ENCODE measurements at places on chromosomes 3 and 15.

DNA sequence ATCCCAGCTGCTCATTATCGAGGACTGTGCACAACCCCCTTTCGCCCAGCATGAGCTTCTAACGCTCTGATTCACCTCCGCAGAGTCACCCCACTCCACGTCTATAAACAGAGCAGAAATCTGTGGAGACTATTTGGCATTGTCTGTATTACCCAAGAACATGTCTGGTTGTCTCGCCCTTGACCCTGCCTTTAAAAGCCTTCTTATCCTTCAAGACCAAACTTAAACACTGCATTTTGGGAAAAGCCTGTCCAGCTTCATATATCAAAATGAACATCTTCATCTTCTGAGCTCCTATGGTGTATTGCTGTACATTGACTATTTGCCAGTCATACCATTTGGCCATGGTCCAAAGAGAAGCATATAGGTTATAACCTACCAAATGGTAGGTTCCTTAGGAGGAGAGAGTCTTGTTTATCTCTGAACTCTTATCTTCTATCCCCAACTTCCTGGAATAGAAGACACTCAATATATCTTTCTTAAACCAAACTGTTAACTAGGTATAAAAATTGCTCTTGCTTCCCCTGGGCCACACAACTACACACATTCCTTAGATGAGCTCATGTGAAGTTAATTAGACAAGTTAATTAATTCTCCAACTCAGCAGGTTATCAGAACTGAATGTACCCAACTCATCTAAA is 90.1 kb downstream of the FBN1 start:
- no peak for DNase-seq

GRCh38 chr3:127141921-127142730 is 50.8 kb upstream of the PRR23E start:
- DNase-seq, result no peak

DNA sequence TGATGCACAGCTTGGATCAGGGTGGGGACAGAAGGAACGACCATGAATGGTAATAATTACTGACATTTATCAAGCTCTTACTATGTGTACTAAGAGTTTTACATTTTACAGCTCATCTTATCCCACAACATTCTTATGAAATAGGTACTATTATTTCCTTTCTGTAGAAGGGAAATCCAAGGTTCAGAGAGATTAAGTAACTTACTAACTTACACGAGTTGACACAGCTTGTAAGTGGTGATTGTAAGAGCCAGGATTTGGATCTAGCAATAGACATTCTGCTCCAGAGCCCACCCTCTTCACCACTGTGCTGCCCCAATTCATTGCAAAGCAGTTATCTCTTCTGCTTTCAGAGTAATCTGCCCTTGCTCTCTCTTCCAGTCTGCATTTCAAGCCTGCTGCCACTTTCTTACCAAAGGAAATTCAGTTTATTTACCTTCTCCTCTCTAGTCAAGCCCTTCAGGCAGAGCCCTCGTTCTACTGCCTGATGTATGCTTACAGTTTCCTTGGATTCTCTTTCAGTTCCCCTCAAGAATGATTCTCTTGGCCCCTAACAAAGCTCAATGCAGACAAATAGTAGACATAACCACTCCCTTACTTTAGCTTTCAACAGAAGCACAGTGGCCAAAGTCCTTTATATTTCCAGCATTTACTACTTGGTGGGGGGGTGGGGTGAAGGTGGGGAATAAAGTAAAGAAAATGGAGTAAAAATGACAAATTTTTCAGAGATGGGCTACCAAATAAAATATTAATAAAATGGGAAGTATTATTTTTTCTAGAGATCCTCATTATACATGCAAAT is 65.8 kb downstream of the ATP8B4 start:
- no peak for DNase-seq

DNA sequence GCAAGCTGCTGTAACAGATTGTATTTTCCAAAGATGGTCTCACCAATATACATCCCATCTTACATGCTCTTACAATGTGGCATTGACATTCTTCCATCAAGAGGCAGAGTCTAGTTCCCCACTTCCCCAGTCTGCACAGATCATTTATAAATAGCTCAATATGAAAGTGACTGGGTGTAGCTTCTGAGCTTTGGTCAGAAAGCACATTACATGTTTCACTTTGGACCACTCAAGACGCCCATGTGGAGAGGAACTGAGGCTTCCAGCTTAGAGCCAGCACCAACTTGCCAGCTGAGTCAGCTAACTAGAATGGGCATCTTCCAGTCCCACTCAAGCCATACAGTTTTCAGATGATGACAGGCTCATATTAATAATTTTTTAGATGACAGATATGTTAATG is 45.5 kb downstream of the GREM1 start:
- DNase-seq, result no peak

DNA sequence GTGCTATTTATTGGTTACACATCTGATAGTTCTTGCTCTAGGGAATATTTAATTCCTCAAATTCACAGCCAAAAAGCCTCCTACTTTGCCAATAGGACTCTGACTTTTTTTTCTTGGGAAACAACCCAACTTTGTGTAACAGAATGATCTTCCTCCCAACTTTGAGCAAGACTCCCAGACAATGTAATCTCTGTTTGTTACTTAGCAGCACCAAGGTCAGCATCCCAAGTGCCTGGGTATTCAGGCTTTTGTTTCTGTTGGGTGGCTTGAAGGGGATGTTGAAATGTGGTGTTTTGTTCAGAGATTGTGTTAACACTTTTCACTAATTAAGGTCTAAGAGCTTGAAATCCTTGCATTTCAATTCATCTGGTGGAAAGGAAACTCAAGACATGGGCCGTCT is 115.8 kb downstream of the ADAMTS9 start:
- DNase-seq, result no peak

DNA sequence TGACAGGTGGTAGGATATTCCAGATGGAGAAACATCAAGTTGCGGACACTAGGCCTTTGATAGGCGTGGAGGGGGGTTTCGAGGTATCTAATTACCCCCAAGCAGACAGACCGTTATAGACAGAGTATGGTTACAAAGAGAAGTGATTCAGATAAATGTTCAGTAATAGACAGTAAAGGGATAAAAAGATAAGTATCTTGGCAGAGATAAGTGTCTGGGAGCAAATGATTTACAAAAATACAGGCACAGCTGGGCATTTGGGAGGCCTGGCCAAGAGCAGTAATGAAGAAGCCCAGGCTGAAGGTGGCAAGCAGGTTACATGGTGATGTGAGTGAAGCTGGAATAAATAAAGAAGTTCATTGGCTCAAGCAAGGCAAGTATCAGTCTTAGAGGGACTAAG is 659 bp upstream of the MYH15 start:
- DNase-seq, result no peak

DNA sequence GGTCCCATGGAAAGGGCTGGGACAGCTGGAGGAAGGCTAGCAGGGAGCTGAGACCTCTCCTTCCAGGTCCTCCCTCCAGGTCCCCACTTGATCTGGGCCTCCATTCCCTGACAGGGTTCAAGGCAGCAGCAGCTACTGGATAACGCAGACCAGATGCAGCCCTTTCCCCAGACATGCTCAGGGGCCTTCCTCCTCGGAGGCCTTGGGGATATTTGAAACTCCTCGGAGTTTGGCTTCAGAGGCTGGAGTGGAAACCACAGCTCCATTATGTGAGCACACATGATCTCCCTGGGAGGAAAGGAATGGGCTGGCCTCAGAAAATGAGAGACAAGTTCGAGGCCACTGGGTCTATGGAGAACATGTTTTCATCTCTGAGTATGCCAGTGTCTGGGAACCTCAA is 119.3 kb downstream of the SMAD6 start:
- DNase-seq, result no peak

GRCh38 chr15:79863886-79864285 is 32.9 kb downstream of the MTHFS start:
- no peak for DNase-seq

DNA sequence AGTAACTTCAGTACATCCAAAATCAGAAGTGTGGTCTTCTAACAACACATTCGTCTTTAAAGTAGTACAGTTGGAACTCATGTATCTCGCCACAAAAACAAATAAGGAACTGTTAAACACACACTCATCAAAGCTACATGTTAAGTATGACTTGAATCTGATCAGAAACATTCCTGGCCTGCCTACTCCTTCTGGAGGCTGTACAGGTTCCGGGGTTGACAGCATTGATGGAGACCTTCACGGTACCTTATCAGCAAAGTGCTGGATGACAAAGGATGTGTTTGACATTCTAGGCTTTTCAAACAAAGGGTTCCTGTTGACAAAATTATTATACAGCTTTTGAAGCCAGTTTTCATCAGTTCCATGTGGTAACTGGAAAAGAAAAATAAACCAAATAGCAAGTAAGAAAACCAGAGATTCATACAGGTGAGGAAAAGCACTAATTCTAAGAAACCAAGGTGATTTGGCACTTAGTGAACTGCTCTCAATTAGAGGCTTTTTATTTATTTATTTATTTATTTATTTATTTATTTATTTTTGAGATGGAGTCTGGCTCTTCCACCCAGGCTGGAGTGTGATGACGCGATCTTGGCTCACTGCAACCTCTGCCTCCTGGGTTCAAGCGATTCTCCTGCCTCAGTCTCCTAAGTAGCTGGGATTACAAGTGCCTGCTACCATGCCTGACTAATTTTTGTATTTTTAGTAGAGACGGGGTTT is 44.3 kb downstream of the MYO5C start:
- no peak for DNase-seq

GRCh38 chr3:15345608-15346137 is 13.3 kb upstream of the SH3BP5 start:
- no peak for DNase-seq

DNA sequence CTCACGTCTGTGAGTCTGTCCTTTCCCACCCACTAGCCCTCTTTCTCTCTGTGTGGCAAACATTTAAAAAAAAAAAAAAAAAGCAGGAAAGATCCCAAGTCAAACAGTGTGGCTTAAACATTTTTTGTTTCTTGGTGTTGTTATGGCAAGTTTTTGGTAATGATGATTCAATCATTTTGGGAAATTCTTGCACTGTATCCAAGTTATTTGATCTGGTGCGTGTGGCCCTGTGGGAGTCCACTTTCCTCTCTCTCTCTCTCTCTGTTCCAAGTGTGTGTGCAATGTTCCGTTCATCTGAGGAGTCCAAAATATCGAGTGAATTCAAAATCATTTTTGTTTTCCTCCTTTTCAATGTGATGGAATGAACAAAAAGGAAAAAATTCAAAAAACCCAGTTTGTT is 97.7 kb downstream of the GAP43 start:
- DNase-seq, result no peak

GRCh38 chr3:150168698-150169097 is 198.0 kb upstream of the PFN2 start:
- DNase-seq, result no peak

DNA sequence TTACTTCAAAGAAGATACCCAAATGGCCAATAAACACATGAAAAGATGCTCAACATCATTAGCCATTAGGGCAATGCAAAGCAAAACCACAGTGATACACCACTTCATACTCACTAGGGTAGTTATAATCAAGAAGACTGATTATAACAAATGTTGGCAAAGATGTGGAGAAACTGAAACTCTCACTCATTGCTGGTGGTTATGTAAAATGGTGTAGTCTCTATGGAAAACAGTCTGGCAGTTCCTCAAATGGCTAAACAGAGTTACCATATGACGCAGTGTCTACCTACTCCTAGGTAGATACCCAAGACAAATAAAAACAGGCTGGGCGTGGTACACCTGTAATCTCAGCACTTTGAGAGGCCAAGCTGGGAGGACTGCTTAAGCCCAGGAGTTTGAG is 3.5 kb upstream of the ZFAND6 start:
- DNase-seq, result no peak

DNA sequence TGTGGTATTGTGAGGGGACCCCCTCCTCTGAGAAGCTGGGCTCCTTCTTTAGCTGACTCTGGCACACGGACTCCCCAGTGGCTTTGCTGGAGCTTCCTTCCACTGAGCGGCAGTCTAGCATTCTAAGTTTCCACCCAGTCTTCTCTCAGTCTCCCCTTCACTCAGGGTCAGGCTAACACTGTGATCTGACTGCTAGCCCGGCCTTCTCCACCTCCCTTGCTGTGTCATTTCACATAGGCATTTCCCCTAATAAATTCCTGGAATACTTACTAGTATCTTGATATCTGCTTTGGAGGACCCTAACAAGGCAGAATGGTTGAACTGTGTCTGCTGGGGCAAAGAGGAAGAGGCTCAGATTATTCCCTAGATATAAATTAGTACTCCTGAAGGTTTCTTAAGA is 106.2 kb upstream of the THBS1 start:
- DNase-seq, result no peak

GRCh38 chr3:197836244-197836643 is 45.2 kb downstream of the LRCH3 start:
- DNase-seq, result no peak

DNA sequence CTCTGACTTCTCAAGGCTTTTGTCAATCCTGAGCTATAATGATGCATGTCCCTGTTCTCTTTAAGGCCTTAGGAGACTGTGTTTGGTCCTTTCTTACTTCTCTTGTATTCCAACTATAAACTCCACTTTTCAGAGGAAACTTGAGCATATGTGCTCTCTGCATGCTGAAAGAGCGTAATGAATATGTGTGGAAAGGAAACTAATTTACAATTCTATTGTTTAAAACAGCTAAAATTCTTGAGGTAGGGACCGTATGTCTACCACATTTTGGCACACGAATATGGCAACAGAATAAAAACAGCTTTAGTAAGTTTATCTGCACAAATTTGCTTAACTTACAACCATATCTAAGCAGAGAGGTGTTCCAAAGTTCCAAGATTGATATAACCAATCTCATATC is 242.0 kb upstream of the DCBLD2 start:
- no peak for DNase-seq

- DNase-seq, result no peak
These were observed 157.4 kb downstream of the LEKR1 start for GRCh38 chr3:156983559-156983958.

DNA sequence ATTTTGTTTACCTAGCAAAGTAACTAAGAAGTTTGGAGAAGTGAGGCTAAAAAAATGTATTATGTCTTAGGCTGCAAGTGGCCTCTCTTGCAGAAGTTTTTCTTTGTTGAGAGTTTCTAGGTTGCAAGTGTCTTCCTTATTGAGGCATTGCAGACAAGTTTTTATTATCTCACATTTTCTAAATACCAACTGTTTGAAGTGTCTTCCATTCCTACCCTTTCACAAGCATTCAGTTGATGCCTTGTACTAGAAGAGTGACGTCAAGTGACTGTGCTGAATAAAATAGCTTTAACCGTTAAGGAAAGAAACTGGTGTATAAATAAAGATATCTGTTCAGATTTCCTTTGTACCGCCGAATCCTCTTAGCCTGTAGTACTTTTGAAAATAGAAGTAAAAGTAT is 123.3 kb downstream of the ALCAM start:
- no peak for DNase-seq

DNA sequence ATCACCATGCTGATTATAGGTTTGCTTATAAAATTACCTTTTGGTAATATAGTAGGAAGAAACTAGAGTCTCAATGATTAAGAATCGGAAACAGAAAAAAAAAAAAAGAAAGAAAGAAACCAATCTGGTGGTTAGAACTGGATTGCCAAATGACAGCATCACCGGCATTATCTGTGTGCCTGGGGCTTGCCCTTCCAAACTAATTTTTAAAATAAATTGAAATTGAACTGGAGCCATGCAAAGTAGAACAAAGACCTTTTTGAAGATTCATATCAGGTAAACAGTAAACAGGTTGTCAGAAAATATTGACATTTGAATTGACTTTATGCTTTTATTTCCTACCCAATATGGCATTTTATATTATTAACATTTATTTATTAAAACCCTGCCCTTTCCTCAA is 11.2 kb upstream of the CPB1 start:
- DNase-seq, result no peak

GRCh38 chr3:139203752-139204151 is 140.1 kb upstream of the MRPS22 start:
- DNase-seq, result no peak

- no peak for DNase-seq
These were observed 12.3 kb downstream of the PLEKHO2 start for GRCh38 chr15:64854041-64854440.
